NCI-H2227 treated with DMSO at 0.1 percent for 48 hours (cell line): ENCODE measurements at places on chromosomes 13 and 19.
A peak's percentile ranks its signal among the peaks of the same experiment; 100 is the strongest.

- DNase-seq = no peak
Measured at GRCh38 chr13:36737524-36738083, 63.8 kb downstream of the SERTM1 start.

GRCh38 chr13:80296638-80297037 is 44.3 kb downstream of the SPRY2 start:
- no peak for DNase-seq

GRCh38 chr13:26436914-26437313 is 120.6 kb upstream of the WASF3 start:
- no peak for DNase-seq

DNA sequence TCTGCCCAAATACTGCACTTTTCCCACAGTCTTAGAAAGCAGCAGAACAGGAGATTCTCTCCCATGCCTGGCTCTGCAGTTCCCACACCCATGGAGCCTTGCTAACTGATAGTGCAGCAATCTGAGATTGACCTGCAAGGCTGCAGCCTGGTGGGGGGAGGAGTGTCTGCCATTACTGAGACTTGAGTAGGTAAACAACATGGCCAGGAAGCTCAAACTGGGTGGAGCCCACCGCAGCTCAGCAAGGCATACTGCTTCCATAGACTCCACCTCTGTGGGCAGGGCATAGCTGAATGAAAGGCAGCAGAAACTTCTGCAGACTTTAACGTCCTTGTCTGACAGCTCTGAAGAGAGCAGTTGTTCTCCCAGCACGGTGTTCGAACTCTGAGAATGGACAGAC is 358.5 kb upstream of the PCDH9 start:
- no peak for DNase-seq

GRCh38 chr13:110186231-110186855 is 120.6 kb downstream of the COL4A1 start:
- no peak for DNase-seq

- DNase-seq = no peak
Measured at GRCh38 chr19:14181906-14182305, 24.1 kb downstream of the ADGRL1 start.

- DNase-seq = no peak
Measured at GRCh38 chr19:19866611-19867248, 1.0 kb downstream of the ZNF253 start.

- DNase-seq = no peak
Measured at GRCh38 chr19:23261496-23262020, 11.4 kb upstream of the ZNF724 start.

DNA sequence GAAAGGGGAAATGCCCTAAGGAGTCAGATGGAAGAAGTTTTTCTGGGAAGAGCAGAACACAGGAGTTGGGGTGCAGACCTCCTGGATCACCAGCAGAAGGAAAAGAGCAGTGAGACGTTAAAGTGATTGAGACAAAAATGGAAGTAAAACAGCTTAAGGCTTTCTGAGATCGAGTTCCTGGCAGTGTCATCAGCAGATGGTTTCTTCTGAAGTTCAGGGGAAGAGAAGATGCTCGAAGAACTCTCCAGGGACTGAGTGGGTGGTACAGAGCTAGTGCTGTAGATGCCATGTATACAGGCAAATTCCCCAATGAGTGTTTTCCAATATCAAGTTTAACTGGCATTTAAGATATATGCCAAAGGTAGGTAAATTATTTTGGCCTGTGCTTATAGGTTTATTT is 272.2 kb upstream of the KLF12 start:
- no peak for DNase-seq

DNA sequence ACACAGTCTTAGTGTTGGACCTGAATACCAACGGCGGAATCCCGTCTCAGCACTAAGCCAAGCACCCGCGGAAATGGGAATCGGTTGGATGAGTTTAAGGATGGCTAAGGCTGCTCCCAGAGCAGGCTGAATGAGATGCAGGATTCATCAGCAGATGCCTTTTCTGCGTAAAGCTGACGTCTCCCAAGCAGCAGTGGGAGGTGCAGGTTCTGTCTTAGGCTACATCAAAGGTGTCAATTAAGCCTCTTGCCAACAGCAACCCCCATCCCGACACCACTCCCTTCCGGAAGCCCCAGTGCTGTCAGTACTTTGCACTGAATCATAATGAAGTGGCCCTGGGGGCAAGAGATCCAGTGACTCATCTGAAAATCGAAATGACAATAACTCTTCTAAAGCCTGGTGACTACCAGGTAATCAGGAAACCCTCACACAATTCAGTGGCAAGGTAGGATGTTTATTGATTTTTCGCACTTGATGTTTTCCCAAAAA is 275.6 kb downstream of the DCLK1 start:
- peak; percentile 26 for DNase-seq

DNA sequence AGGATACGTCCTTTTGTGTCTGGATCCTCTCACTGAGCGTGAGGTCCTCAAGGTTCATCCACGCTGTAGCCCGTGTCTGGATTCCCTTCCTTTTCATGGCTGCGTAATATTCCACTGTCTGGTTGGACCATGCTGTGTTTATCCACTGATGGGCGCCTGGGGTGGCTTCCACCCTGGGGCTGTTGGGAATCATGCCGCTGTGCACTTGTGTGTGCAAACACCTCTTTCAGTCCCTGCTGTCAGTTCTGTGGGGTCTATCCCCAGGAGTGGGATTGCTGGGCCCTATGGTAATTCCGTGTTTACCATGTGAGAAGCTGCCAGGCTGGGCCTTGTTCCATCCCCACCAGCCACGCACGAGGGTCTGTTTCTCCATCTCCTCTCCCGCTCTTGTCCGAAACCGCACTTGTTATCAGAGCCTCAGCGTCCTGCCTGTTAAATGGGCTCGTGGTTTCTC is 98.6 kb downstream of the GADD45B start:
- no peak for DNase-seq

DNA sequence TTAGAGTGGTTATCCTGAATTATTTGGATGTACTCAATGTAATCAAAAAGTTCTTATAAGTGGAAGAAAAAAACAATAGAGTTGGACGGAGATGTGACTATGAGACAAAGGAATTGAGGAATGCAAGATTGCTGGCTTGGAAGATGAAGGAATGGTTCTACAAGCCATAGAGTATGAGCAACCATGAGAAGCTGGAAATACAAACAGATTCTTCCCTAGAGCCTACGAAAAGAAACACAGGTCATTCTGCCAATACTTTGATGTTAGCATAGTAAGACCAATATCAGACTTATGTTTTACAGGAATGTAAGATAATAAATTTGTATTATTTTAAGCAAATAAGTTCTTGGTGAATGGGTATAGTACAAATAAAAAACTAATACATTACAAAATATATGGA is 249.2 kb downstream of the DIAPH3 start:
- no peak for DNase-seq

- DNase-seq = no peak
Measured at GRCh38 chr13:75512253-75512652, 25.4 kb downstream of the COMMD6 start.

GRCh38 chr13:24147570-24147963 is 13.0 kb upstream of the SPATA13 start:
- no peak for DNase-seq

GRCh38 chr19:42028304-42029216 is 34.5 kb upstream of the ATP1A3 start:
- peak; percentile 26 for DNase-seq

DNA sequence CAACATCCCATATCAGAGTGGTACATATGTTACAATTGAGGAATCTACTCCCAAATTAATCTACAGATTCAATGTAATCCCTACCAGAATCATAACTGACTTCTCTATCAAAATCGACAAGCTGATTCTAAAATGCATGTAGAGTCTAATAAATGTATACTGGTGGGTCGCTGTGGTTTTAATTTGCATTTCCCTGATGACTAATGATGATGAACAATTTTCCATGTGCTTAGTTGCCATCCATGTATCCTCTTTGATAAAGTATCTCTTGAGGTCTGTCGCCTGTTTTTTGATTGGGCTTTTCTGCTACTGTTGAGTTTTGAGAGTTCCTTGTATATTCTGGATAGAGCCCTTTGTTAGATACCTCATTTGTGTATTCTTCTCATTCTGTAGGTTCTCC is 43.8 kb downstream of the KLF12 start:
- no peak for DNase-seq

GRCh38 chr13:109156181-109156935 is 526.9 kb downstream of the MYO16 start:
- no peak for DNase-seq

GRCh38 chr19:41718761-41719160 is 10.3 kb downstream of the CEACAM5 start:
- DNase-seq = no peak

DNA sequence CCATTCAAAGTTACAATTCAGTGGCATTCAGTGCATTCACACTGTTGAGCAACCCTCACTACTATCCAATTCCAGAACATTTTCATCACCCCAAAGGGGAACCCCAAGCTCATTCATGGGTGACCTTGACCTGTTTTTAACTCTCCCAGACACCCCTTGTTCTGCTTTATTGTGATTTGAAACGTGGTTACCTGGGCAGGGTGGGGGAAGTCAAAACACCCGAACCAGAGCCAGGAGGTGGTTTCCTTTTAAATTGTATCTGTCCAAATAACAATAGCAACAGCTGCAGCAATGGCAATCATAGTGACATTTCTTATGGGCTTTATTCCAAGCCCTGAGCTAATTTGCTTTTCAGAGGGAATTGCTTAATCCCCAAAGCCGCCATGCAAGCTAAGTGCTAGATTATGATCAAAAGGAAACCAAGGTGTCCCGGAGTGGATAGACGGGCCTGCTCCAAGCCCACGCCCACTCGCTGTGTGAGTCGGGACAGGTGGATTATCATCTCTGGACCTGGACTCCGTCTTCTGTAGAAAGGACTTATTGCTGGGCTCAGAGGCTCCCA is 6.1 kb downstream of the PTGIR start:
- DNase-seq = no peak

DNA sequence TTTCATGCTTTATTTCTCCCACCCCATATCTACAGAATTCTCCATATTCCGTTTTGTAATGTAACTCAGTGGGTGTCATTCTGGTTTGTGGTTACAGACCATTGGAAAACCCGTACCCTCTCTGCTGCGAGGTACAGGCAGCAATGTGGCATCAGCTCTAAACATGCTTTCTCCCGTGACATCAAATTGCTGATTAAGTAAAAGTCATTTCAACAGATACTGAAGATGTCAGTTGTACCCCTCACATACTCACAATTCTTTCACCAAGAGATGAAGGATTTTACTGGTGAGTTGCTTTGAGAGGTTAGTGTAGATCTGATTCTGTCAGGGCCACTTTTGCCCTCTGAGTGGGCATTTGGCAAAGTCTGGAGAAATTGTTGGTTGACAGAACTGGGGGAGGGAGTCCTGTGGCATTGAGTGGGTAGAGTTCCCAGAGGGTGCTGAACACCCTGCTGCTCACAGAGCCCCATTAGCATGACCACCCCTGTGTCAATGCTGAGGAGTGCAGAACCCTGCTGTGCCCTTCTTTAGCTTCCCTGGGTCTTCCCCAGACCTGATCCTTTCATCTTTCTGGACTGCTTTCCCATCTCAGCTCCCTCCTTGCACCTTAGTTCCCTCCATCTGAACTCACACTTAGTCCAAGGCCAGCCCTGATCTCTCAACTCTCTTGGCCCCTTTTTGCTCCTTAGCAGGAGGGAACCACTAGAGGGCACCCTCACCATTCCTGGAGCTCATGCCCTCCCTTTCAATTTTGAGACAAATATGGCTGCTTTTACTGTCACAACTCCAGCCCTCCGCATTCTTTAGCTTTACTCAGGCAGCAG is 39.9 kb upstream of the CEACAM8 start:
- DNase-seq = no peak

DNA sequence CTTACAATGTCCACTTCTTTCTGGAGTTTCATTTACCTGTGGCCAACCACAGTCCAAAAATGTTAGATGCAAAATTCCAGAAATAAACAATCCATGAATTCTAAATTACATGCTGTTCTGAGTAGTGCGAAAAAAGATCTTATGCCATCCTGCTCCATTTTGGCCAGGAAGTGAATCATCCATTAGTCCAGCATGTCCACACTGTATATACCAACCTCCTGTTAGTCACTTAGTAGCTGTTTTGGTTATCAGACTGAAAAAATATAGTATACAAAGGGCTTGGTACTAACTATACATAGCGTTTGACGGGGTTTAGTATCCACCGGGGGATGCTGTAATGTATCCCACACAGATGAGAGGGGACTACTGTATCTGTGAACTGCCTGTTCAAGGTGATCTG is 618.0 kb upstream of the ARGLU1 start:
- no peak for DNase-seq

GRCh38 chr13:95301968-95302393 is 730 bp upstream of the ABCC4 start:
- peak; percentile 56 for DNase-seq

GRCh38 chr19:1968279-1969175 is 27.6 kb downstream of the CSNK1G2 start:
- DNase-seq = no peak

DNA sequence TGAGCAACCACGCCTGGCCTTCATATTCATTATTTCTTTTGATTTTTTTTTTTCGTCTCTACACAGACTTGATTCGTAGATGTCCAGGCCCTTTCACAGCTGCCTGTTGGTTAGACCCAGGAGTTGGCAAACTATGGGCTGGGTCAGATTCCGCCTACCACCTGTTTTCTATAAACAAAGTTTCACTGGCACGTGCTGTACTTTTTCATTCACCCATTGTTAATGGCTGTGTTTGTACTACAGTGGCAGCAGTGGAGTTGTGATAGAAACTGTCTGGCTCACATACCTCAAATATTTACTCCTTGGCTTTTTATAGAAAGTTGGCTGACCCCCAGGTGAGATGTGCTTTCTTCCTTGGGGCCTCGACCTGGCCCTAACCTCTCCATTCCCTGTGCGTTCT is 72.9 kb upstream of the TEX29 start:
- DNase-seq = no peak
